ENCODE measurements at places on chromosomes 1 and 21.

DNA sequence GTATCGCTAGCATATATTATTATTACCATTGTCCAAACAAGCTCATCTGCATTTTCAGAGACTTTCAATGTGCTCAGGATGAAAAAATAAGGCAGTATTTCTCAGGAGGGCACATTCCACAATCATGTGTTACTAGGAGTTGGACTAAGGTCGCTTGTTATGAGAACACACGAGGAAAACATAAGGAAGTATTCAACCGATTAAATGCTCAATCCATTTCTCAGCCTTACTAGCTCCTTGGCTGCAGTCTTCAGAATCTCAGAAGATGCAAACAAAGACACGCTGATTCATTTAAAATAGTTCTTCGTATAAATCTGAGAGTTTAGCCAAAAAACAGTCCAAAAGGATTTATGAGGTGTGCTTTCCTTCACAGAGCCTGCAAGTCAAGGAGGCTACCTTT is 82.0 kb upstream of the JAK1 start:
- peak; percentile 25 for DNase-seq

- DNase-seq: no peak
Measured at GRCh38 chr1:195105281-195105680, 1503.0 kb downstream of the KCNT2 start.

DNA sequence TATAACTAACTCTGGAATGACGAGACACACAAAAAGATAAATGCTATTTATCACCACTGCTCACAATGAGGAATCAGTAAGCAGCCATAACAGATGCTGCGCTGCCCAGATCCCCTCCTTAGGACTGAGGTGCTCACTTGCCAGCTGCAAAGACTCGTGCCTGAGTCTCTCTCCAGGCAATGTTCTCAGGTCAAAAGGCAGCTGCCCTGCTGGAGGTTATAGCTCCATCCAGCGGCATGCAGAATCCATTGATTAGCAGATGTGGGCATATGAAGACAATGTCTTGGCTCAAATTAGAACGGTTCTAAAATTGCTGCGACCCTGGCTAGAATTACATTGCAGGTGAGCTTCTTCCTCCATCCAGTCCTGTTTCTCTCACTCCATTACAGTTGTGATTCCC is 328.2 kb upstream of the CHRM3 start:
- no peak for DNase-seq

DNA sequence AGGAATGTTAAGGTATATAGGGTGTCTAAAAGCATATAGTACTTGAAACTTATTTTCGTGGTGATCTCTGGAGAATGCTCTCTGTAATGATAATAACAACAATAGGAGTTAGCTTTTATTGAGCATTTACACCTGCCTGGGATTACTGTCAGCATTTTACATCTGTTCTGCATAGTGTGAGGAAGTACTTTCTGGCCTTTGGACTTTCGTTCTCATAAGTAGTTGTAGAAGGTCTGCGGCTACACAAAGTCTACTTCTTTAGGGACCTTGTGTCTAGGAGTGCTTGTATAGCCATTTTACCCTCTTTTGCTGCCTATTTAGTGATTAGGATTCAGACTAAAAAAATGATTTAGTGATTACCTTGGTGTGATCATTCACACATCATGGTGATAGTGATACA is 103.6 kb upstream of the GPR52 start:
- DNase-seq: no peak

- DNase-seq: no peak
Measured at GRCh38 chr1:14511166-14511680, 87.3 kb upstream of the KAZN start.

DNA sequence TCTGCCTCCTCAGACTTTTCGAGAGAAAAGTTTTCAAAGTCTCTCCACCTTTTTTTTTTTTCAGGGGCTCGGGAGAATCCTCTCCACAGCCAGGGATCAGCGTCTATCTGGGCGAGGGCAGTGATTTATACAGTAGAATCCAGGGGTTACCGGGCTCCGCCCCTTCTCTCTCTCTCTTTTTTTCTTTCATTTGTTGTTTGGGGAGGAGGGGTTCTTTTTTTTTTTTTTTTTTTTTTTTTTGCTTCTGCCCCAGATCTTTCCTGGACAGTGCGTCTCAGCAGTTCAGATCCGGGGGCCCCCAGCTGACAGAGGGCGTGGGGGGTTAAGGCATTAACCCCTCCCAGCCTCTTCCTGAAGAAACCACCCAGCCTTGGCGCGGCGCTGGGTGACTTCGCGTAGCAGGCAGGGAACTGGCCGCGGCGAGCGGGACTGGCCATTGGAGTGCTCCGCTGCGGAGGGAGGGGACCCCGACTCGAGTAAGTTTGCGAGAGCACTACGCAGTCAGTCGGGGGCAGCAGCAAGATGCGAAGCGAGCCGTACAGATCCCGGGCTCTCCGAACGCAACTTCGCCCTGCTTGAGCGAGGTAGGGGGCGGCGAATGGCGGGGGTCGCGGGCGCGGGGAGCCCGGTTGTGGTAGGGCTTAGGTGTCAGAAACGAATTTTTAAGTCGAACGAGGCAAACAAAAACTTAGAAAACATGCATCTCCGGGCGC is at the start of gene S1PR1:
Gene S1PR1 (plus strand): TSS at position 504 of the 713 bp plus-strand sequence. CDS start 1,966 bp downstream, outside the sequence.
- DNase-seq: peak; percentile 48

- peak; percentile 59 for DNase-seq
Measured at GRCh38 chr1:88063605-88064004, 620.5 kb upstream of the PKN2 start.

DNA sequence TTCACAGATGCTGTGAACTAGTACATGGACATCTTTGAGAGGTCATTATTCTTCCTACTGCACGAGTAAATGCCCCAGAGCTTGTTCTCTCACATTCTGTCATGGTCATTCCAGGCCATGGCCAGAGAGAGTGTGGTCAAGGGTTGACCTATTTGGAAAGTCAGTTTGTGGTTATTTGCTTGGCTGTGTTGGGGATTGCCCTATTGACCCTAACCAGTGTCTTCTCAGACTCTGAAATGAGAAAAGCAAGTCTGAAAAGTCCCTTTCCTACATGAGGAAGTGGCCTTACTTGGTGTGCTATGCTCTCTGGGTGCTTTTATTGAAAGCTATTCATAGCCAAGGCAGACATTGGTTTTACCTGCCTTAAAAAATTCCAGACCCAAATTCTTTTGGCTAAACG is 26.6 kb downstream of the CLIC6 start:
- peak; percentile 60 for DNase-seq

GRCh38 chr1:54415533-54415932 is 9.3 kb upstream of the SSBP3 start:
- no peak for DNase-seq

- no peak for DNase-seq
Measured at GRCh38 chr21:39710866-39711265, 34.1 kb upstream of the IGSF5 start.

DNA sequence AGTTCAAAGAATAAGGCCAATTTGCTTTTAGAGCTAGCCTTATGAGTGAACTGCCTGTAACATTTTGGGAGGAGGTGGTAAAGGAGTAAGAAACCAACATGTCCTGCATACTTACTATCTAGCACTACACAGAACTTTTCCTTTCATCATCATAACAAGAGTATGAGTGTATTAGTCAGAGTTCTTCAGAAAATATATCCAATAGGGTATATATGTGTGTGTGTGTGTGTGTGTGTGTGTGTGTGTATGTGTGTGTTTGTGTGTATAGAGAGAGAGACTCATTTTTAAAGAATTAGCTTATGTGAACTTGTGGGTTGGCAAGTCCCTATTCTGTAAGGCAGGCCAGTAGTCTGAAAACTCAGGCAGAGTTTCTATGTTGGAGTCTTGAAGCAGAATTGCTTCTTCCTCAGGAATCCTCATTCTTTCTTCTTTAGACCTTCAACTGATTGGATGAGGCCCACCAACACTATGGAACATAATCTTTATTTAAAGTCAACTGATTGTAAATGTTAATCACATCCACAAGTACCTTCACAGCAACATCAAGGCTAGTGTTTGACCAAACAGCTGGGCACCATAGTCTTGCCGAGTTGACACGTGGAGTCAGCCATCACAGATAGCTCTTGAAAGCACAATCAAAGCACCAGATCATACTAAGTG is 121.9 kb downstream of the CYYR1 start:
- no peak for DNase-seq

DNA sequence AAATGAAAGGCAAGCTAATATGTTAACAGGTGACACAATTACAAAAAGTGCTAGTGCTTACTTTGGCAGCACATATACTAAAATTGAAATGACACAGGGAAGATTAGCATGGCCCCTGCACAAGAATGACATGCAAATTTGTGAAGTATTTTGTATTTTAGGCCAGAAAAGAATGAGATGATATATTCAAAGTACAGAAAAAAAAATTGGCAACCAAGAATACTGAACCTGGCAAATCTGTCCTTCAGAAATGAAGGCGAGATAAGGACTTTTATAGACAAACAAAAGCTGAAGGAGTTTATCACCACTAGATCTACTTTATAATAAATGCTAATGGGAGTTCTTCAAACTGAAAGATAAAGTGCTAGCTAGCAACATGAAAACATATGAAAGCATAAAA is 350.0 kb upstream of the POU3F1 start:
- no peak for DNase-seq

DNA sequence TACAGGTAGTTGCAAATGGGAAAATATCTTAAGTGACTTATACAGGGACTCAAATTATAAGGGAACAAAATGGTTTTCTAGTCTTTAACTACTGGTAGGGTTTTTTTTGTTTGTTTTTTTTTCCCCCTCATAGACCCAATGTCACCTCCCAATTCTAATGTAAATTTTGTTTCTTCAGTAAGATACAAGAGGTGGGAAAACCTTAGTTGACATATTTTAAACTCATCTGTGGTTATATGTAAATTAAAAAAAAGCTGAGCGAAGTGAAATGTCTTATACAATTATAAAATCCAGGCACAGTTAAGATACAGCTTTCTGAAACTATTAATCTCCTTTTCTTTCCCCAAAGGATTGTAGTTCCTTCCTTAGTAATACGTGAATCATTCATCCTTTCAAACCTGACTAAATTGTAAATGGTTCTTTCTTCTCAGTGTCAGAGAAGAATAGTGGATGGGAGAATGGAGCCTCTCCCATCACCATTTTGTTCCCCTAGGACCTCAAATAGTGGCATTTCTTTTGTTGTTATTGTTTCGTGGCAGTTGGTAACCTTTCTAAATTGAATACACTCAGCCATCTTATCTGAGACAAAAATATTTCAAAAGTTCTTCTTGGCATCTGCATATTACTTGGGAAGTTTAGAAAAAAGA is 11.2 kb downstream of the TSEN15 start:
- DNase-seq: no peak

GRCh38 chr1:234927971-234928640 is 200.5 kb downstream of the TOMM20 start:
- no peak for DNase-seq

GRCh38 chr1:221139991-221140390 is 260.7 kb downstream of the HLX start:
- no peak for DNase-seq

DNA sequence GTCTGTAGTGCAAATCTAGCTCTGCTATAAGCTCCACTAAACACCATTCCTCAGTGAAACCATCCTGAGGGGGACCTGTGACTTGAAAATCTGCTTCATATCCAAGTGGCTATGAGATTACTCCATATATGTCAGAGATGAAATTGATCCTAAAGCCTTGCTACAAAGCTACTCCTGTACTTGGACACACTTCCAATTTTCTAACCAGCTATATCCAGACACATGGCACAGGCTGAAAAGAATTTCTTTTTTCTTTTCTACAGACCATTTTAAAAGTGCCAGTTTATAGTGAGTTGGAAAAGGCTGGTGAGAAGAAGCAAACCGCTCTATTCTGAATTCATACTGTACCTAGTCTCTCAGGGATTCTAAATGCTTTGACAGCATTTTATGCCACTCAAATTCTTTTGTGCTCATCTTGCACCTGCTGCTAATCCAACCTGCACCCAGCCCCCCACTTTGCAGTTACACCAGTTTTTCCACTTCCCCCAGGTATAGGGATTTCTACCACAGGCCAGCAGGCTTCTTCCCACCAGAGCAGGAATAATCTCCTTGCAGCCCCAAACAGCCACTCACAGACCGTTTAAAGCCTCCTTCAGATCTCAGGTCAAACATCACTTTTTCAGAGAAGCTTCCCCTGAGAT is 112.5 kb downstream of the RERE start:
- no peak for DNase-seq

DNA sequence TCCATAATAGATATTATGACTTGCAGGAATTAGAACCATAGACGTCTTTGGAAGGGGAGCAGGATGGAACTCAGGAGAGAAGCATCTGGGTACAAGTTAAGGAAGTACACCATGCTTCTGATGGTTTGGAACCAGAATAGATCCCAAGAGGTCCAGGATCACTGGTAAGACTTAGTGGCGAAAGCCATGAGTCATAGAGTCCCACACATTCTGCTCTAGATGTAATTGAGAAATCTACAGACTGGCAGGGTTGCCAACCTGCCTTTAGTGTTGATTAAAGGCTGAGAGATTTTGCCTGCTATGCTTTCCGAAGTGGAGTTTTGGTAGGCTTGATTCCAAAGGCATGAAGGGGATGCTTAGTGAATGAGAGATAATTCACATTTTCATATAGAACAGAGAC is 57.1 kb upstream of the C1orf87 start:
- DNase-seq: peak; percentile 52

- no peak for DNase-seq
Measured at GRCh38 chr21:21415741-21416140, 417.5 kb downstream of the NCAM2 start.
